Activated CD4-positive, alpha-beta T cell treated with anti-CD3 and anti-CD28 coated beads, Interleukin-2, amount 50 U/mL, for 1 hour (primary cell): ENCODE measurements at places on chromosomes 5 and 9.

GRCh38 chr5:2261004-2261703 is 378.4 kb upstream of the IRX4 start:
- no peak for DNase-seq

GRCh38 chr5:52811067-52811749 is 23.5 kb downstream of the ITGA1 start:
- no peak for DNase-seq

GRCh38 chr9:98781588-98782383 is 14.6 kb downstream of the ANKS6 start:
- no peak for DNase-seq

DNA sequence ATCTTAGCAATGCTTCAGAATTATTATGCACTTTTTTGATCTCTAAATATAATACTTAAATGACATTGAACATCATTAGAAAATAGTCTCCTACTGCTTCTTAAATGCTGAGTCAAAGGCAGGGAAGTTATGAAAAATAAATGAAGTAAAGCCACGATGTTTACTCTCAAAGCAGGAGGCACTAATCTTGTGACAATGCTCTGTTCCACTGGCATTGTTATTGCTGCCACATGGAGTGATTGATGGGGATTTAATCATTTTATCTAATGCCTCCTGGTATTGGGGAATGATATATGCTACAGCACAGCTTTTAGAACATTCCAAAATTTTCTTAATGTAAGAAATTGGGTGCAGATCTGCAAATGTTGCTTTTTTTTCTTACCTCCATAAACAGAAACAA is 1655.4 kb upstream of the NUDT12 start:
- DNase-seq: no peak

GRCh38 chr5:54882841-54883240 is 102.6 kb downstream of the ESM1 start:
- no peak for DNase-seq

- no peak for DNase-seq
Measured at GRCh38 chr9:4515958-4516375, 25.7 kb downstream of the SLC1A1 start.

- DNase-seq: no peak
Measured at GRCh38 chr9:130328349-130328801, 62.8 kb downstream of the HMCN2 start.

DNA sequence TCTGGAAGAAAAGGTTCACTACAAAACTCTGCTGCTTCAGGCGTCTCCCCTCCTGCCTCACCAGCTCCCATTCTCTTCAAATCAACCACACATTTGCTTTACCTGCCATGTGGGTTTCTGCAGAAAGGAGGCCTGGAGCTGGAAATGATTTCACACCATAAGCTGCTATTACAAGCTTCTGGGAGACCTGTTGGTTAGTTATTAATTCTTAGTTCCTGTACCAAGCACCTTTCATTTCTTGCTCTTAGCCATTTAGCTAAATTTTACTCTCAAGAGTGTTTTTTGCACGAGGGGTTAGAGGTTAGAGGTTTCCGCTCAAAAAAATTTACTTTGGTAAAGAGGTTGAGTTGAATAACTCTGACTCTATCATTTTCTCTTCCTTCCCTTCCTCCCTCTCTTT is 70.3 kb downstream of the MAP1B start:
- no peak for DNase-seq

DNA sequence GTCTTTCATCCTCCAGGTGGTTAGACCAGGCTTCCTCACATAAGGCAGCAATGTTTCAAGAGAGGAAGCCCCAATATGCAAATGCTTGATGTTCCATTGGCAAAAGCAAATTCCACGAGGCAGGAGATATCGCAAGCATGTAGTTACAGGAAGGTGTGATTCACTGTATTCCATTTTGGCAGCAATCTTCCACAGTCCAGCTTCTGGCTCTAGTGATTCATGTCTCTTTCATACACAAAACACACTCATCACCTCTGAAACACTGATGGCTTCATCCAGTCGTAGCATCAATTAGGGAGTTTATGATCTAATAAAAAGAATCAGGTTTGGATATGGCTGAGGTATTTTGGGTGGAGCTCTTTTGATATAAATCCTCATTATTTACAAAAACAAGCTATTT is 552.2 kb upstream of the RIOK2 start:
- no peak for DNase-seq

GRCh38 chr5:151706906-151707305 is 20.2 kb upstream of the SPARC start:
- DNase-seq: no peak

DNA sequence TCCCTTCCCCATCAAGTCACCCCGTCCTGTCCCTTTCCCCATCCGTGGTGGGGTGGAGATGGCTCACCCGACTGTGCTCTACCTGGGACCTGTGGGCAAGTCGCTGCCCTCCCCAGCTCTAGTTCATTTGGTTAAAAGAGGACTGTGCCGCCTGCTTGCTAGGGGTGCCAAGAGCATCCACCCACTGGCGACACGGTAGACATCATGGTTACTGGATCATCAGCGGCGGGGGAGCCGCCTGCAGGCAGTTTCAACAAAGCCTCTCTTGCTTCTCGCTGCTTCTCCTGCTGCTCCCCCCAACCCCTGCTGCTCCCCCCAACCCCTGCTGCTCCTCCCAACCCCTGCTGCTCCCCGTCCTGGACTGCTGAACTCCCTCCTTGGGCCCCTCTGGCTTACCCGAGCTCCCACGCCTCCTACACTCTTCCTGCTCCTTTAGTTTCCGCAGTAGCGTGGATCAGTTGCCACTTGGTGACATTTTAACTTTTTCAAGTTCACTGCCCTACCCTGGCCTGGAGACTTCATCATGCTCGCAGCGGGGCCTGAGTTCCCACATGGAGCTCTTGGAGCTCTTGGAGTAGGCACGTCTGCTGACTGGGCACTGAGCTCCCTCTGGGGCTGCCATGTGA is 22.0 kb upstream of the SCGB3A1 start:
- DNase-seq: no peak

GRCh38 chr5:177365845-177366527 is 8.3 kb downstream of the RGS14 start:
- DNase-seq: no peak

GRCh38 chr5:95822043-95822541 is 434 bp downstream of the GLRX start:
- DNase-seq: no peak

GRCh38 chr5:122022966-122023365 is 55.1 kb downstream of the LOX start:
- no peak for DNase-seq

GRCh38 chr5:135437796-135438560 is 9.2 kb downstream of the DCANP1 start:
- DNase-seq: no peak

DNA sequence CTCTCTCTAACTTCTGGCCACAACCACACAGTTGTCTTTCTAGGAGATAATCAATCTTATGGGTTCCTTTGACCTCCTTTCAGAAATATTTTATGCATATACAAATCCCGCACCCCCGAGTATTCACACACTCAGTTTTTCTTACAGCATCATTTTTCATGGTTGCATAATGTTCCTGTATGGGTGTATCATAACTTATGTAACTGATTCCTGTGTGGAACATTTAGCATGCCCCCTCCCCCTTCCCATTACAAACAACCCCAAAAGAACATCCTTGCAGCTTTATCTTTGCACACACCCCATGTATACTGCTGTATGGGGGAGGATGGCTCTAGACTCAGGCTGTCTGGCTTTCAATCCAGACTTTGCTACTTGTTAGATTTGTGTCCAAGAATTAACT is 93.8 kb downstream of the PSD2 start:
- DNase-seq: no peak

- DNase-seq: peak; percentile 42
Measured at GRCh38 chr9:121267689-121268597, at the start of gene GSN. Gene GSN (plus strand): TSS chr9:121268162. CDS start chr9:121301972, 33,810 bp downstream.

DNA sequence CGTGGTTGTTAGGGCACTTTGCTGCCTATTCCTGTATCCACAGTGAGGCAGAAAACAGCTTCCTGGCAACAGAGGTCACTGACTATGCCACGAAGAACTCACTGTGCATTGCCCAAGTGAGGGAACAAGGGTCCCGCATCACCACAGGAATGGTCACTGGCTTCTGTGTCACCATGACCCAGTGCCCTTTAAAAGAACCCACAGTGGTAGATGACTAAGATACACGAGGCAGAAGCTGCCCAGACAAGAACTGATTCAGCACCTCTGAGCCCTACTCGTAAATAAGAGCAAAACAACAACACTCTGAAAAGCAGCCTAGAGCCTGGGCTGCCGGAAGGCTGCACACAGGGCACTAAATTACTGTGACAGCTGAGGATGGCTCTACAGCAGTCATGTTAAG is 236.6 kb upstream of the RASEF start:
- no peak for DNase-seq

- DNase-seq: no peak
Measured at GRCh38 chr5:146528236-146528635, 12.2 kb upstream of the GPR151 start.

GRCh38 chr5:157993201-157993600 is 134.3 kb upstream of the CLINT1 start:
- no peak for DNase-seq

- no peak for DNase-seq
Measured at GRCh38 chr9:131012023-131012334, 3.0 kb downstream of the LAMC3 start.

DNA sequence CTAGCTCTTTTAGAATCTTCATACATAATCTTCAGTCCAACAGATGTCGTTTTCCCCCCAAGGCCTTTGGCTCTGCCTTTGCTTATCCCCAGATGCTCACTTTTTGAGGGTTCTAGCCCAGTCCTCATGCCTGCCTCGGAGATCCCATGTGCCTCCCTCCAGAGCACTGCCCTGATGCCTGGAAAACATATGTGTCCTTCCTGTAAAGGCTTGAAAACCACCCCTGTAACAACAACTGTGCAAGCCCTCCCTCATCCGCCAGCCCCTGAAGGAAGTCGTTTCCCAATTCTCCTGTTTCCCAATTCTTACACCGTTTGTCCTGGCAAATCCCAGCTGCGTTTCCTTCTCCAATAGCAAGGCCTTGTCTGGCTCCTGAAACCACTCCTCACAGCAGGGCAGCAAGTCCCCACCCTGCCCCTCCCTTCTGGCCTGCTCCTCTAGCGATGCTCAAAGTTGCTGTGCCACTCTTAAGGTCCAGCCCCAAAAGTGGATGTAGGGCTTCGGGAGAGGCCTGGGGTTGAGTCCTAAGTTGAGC is 52.2 kb downstream of the SLC36A1 start:
- DNase-seq: no peak

GRCh38 chr5:177957241-177957640 is 38.8 kb downstream of the PROP1 start:
- no peak for DNase-seq

- no peak for DNase-seq
Measured at GRCh38 chr5:72189146-72189545, 81.9 kb downstream of the MAP1B start.

DNA sequence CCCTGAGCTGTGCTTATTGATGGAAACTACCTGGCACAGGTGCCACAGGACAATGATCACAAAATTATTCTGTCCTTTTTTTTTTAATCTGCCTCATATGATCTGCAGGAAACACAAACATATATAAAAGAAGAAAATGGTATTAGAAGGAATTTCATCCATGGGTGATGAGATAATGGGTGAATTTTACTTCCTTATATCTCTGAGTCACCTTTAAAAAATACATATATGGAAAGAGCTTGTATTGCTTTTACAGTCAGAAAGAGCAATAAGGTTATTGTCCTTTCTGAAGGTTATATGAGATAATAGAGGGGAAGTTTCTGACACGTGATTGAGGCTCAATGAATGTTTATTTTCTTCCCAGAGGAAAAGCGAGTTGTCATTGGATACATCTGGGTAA is 31.6 kb downstream of the NEURL1B start:
- DNase-seq: no peak

GRCh38 chr9:69549310-69550202 is 122.6 kb downstream of the APBA1 start:
- no peak for DNase-seq

- no peak for DNase-seq
Measured at GRCh38 chr5:126280343-126280742, 142.9 kb upstream of the GRAMD2B start.

DNA sequence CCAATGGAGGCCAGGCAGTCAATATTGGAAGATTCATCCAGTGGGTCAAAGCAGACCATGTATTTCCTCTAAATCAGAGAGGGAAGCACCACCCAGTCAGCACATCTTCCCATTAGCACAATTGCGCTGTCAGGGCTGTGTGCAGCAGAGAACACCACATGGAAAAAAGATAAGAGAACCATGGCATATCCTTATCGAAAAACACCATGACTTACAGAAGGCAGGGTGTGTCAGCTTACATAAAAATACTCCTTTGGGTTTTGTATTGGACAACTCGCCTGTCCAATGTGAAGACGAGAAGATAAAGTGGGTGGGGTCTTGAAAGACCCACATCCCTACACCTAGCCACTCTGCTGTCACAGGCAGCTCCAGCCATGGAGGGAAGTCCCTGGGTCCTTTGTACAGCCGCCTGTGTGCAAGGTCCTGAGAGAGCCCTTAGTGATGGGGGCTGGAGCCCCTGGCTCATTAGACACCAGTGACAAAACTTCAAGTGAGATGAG is 71.9 kb upstream of the SPATA31E1 start:
- no peak for DNase-seq

DNA sequence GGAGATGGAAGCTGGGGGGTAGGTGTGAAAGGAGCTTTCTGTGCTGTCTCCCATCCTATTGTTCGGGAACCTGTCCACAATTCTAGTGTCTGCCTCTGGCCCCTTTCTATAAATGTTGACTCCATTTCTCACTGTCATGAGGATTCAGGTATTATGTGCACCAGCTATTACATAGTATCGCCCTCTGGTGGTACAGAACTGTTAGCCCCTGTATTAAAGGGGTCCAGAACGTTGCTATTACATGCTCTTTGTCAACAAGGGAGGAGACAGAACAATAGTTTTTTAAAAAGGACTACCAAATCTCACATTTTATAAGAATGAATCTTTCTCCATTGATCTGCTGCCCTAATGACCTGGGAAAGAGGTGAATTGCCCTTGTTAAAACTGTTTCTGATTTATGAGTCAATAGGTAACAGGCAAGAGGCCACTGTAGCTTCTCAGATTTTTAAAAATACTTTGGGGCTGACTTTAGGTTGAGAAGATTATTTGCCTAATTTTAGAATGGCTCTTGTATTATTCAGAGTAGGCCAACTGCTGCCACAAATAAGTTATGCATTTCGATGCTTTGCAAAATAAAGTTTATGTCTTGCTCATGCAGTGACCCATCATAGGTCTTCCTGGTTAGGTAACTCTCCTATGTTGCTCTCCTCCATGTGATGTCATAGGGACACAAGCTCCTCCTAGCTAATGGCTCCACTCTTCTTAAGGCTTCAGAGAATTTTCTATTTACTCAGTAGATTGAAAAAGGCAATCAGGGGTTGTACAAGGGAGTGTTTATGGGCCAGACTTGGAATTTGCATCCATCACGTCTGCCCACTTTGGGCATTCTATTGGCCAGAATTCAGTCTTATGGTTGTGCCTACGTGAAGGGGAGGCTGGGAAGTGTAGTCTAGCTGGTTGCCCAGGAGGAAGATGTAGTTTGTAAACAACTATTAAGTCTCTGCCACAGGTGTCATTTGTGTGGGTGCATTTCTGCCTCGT is 20.8 kb downstream of the DCANP1 start:
- DNase-seq: no peak

DNA sequence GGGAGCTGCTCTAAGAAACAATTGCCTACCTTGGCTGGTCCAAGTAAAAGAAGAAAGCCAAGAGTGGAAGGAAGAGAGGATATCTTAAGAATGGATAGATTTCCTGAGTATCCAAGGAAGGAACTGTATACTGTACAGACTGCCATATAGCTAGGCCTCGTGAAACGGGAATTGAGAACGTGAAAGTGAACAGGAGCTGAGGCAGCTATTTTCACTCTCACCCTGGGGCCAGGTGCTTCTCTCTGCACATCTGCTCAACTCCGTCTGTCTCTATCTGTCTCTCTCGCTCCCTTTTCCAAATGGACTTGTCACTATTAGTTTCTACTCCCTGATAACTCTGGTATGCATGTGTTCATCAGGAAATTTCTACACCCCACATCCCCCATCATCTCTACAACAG is 35.9 kb upstream of the TESK1 start:
- DNase-seq: no peak
